ENCODE measurements at places on chromosomes 11 and 22. TPM values are rescaled to one million over a fixed set of nuclear protein-coding genes. Genes with fewer than 3 reads are reported as not detected.

SMIM38 gene
- 0.16 TPM for total RNA-seq

KCNJ1 gene
- not detected for total RNA-seq

OR8A1 gene
- not detected for total RNA-seq

CHRNA10 gene
- 0.81 TPM for total RNA-seq

BARX2 gene
- not detected for total RNA-seq

PGAP2 gene
- total RNA-seq: 23.6 TPM

POU2AF3 gene
- 0.33 TPM for total RNA-seq

MYH9 gene
- total RNA-seq: 1,170 TPM

RIBC2 gene
- total RNA-seq: 0.81 TPM

ZNF202 gene
- 3.6 TPM for total RNA-seq

GSTP1 gene
- 3,710 TPM for total RNA-seq

NLRP6 gene
- total RNA-seq: not detected

SPON1 gene
- 3.5 TPM for total RNA-seq

PTPN5 gene
- total RNA-seq: not detected

CRYBB2 gene
- total RNA-seq: not detected

OR56A1 gene
- not detected for total RNA-seq

CATSPER1 gene
- total RNA-seq: 1.0 TPM

ANO5 gene
- total RNA-seq: 0.76 TPM

TIGD3 gene
- 0.25 TPM for total RNA-seq

GLYAT gene
- total RNA-seq: not detected

LDHAL6A gene
- total RNA-seq: not detected

SYT9 gene
- not detected for total RNA-seq

CACNA1I gene
- total RNA-seq: not detected

SHANK2 gene
- 35.9 TPM for total RNA-seq

LRRC10B gene
- total RNA-seq: not detected

POTEH gene
- total RNA-seq: not detected

PRR5L gene
- total RNA-seq: 43.2 TPM

DEUP1 gene
- not detected for total RNA-seq

LRRC32 gene
- 2.4 TPM for total RNA-seq

RIC3 gene
- 0.38 TPM for total RNA-seq

FAM180B gene
- total RNA-seq: not detected

PKNOX2 gene
- 1.6 TPM for total RNA-seq

CYB5R2 gene
- 5.7 TPM for total RNA-seq

UPB1 gene
- 0.38 TPM for total RNA-seq

Data from mesangial cell (primary cell).